SJCRH30 (cell line): ENCODE measurements at places on chromosomes 1 and 21. TPM values are rescaled to one million over a fixed set of nuclear protein-coding genes. Genes with fewer than 3 reads are reported as not detected.

- no peaks in the 10 kb centered on the region for H3K4me1 ChIP-seq
- no peak overlapping the region for H3K27ac ChIP-seq
- H3K36me3 ChIP-seq, result no peaks in the 10 kb centered on the region
- H3K4me3 ChIP-seq, result no peak overlapping the region
- no peak for DNase-seq
- 0 out of 2 replicates have a peak, but pooled peaks cover 3% of the 10 kb centered on the region for H3K27me3 ChIP-seq
Measured at GRCh38 chr1:55304229-55304740, 89.1 kb upstream of the USP24 start.

The LMOD1 gene
- not detected in 2 replicates for total RNA-seq

The FCRL6 gene
- total RNA-seq, result not detected in 2 replicates

DNA sequence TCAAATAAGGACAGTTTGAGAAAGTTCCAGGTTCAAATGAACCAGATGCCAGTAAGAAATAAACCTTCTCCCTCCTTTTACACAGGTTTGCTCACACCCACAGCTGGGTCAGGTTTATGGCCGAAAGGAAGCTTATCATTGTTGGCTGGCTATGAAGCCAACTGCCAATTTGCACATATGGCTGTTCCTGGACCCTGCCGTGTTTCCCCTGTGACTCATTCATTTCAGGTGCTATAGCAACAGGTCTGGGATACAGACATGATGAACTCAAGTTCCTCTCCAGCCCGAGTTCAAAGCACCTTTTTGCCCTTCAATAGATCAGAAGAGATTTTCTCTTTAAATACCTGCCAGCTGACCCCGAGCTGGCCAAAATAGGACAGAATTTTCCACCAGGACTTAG lies 134.4 kb upstream of the SMYD2 start:
- no peaks in the 10 kb centered on the region for H3K36me3 ChIP-seq
- no peak for DNase-seq
- H3K4me3 ChIP-seq, result no peak overlapping the region
- no peaks in the 10 kb centered on the region for H3K4me1 ChIP-seq

GRCh38 chr1:79568411-79568810 lies 561.9 kb upstream of the ADGRL4 start:
- no peaks in the 10 kb centered on the region for H3K36me3 ChIP-seq
- no peaks in the 10 kb centered on the region for H3K27me3 ChIP-seq
- no peaks in the 10 kb centered on the region for H3K4me1 ChIP-seq
- H3K27ac ChIP-seq, result no peak overlapping the region

DNA sequence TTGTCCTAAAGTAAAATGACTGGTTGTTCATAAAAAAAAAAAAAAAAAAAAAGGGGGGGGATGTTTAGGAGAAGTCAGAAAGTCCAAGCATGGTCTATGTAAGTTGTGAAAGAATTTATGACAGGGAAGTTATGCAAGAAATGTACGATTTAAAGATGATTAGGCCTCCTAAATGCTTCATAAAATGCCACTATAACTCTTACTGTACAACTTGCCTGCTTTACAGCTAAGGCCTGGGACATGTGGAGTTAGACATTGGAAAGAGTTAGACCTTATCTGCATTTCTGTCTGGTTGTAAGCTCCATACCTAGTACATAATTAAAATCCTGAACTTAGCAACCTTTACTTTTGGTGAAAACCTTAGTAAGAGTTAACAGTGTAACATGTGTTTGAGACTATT lies 150.0 kb downstream of the TPR start:
- no peaks in the 10 kb centered on the region for H3K36me3 ChIP-seq
- no peak overlapping the region for H3K27ac ChIP-seq
- no peak overlapping the region for H3K4me3 ChIP-seq
- H3K27me3 ChIP-seq, result no peaks in the 10 kb centered on the region
- H3K4me1 ChIP-seq, result no peaks in the 10 kb centered on the region

The TCHHL1 gene
- not detected in 2 replicates for total RNA-seq

The S100A7A gene
- total RNA-seq, result not detected in 2 replicates

DNA sequence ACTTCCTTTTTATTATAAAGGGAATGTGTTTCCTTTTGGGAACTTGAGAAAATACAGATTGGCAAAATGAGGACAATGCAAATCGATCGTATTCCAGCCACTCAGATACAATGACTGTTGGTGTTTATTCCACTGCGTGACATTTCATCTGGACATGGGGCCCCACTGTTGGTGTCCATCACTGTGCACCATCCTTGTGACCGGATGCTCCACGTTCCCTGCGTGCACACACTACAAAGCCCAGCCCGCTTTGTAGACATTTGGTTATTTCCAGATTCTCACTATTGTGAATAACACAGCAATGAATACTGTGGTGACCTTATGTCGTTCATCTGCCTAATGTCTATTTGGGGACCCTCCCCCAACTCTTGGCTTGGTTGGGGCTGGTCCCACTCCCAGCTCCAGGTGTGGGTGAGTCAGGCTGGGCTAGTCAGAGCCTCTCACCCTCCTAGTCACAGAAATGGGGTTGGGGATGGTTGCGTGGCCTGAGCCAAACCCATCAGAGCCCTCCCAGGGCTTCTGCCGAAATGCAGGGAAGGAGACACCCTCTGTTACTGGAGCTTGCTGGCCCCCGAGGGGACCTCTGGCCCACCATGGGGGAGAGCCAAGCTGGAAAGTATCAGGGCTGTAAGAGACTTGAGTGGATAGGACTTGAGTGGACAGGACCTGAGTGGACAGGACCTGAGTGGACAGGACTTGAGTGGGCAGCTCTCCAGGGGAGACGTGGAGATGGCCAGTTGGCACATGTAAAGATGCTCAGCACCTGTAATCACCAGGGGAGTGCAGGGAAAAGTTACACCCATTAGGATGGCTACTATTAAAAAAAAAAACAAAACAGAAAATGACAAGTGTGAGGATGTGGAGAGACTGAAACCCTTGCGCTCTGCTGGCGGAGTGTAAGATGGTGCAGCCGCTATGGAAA lies 57.1 kb upstream of the ADARB1 start:
- H3K36me3 ChIP-seq, result no peaks in the 10 kb centered on the region
- H3K27me3 ChIP-seq, result no peaks in the 10 kb centered on the region
- no peak for DNase-seq
- no peak overlapping the region for H3K4me3 ChIP-seq
- no peak overlapping the region for H3K27ac ChIP-seq
- peaks cover 31% of the 10 kb centered on the region for H3K4me1 ChIP-seq

DNA sequence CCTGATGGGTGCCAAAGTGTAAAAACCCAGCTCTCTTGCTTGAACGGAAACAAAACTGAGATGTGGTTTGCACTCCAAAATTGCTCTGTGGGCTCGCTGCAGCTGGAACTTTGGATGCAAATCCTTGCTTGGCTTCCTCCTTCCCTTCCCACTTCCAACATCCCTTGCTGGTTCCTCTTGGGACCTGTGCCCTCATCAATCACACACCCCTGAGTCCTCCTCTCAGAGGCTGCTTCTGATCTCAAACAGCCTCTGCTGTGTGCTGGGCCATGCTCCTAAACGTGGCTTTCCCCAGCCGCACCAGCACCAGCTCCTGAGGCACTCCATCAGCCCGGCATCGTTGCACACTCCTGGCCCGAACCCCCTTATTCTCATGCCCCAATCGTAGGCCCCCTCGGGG lies 124.3 kb upstream of the RAB4A start:
- H3K36me3 ChIP-seq, result no peaks in the 10 kb centered on the region
- H3K4me3 ChIP-seq, result no peak overlapping the region; the same call in 1 of the 2 replicates
- DNase-seq, result no peak
- H3K27me3 ChIP-seq, result no peaks in the 10 kb centered on the region
- H3K27ac ChIP-seq, result peak overlapping the region; percentile 93

The SWT1 gene
- total RNA-seq, result 4.3 and 5.0 TPM in 2 replicates

- no peaks in the 10 kb centered on the region for H3K4me1 ChIP-seq
- no peaks in the 10 kb centered on the region for H3K27me3 ChIP-seq
- H3K4me3 ChIP-seq, result no peak overlapping the region
Measured at GRCh38 chr1:218728898-218729565, 383.9 kb downstream of the TGFB2 start.

- H3K36me3 ChIP-seq, result no peaks in the 10 kb centered on the region
- no peak overlapping the region for H3K4me3 ChIP-seq
- no peak overlapping the region for H3K27ac ChIP-seq
- H3K4me1 ChIP-seq, result no peaks in the 10 kb centered on the region
- DNase-seq, result no peak
Measured at GRCh38 chr1:64955097-64956009, 11.0 kb downstream of the JAK1 start.
